ENCODE measurements at places on chromosomes 12 and 14.

DNA sequence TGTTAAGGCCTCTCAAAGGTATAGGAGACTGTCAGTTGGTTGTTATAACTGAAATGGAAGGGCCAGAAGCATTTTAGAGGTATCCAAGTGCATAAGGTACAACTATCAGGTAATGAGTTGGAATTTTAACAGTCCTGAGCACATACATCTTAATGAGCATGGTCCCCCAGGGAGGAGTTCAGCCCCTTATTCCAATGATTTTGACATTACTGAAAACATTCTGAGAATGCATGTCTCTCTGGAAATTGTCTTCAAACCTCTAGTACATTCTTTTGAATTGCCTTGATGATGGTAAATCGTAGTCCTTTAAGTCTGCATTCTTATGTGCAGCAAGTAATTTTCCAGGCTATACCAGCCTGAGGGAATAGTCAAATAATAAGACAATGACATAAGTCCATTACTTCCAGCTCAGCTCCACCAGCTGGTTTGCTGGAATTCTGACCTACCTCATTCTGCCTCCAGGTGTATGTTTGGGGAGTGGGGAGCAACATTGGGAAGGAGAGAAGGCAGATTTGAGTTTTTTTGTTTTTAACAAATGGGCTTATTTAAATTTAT is 239.2 kb downstream of the MSRB3 start:
- no peak for DNase-seq

DNA sequence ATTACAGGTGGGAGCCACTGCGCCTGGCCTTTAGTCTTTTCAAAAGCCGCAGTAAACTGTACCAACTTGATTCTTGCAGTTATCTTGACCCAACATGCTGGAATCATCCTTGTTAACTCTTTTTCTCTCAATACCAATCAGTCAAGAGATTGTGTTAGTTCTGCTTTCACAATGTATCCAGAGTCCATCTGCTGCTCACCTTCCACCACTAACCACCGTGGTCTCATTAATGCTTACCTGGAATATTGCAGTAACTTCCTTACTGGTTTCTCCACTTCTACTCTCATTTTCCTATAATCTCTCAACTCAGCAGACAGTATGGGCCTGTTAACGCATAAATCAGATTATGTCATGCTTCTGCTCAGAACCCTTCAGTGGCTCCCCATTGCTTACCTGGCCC is 62.2 kb downstream of the VEZT start:
- no peak for DNase-seq

GRCh38 chr12:80778005-80778541 is 61.4 kb downstream of the MYF5 start:
- DNase-seq, result no peak

DNA sequence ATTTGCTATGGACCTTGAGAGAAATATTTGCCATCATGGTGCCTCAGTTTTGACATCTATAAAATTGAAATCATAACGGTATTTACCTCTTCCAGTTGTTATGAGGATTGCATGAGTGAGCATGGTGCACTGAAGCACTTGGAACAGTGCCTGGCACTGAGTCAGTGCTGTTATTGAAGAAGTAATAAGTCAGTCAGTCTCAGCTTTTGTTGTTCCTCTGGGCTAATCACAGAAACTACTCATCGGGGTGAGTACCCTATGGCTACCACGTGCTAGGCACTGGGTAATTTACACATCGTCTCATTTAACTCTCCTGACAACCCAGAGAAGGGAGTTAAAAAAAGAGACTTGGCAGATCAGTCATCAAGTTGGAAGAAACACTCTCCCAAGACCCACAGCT is 159.5 kb upstream of the NRXN3 start:
- DNase-seq, result no peak

- no peak for DNase-seq
These were observed 17.9 kb downstream of the FOXN3 start for GRCh38 chr14:89399157-89399556.

GRCh38 chr12:109157986-109158385 is 41.6 kb downstream of the ACACB start:
- DNase-seq, result no peak

- no peak for DNase-seq
These were observed 39.3 kb upstream of the ZNF641 start for GRCh38 chr12:48390026-48390425.

DNA sequence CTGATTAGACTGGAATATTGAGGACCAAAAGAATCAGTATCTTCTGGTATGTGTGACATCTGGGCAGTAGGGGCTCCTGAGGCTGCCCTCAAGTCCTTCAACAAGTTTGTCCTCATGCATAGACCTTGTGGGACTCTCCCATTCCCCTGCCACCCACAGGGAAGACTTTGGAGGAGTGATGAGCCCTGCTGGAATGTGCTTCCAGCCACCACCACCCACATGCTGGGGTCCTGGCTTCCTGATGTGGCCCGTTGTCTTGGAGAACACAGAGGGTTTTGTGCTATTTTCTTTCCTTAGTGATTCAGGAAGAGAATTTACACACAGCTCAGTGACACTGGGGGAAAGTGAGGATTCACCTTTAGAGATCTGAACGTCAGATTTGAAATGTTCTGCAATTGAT is 29.2 kb upstream of the SEL1L start:
- no peak for DNase-seq

GRCh38 chr12:6899837-6900519 is 4.6 kb upstream of the LRRC23 start:
- DNase-seq, result no peak

DNA sequence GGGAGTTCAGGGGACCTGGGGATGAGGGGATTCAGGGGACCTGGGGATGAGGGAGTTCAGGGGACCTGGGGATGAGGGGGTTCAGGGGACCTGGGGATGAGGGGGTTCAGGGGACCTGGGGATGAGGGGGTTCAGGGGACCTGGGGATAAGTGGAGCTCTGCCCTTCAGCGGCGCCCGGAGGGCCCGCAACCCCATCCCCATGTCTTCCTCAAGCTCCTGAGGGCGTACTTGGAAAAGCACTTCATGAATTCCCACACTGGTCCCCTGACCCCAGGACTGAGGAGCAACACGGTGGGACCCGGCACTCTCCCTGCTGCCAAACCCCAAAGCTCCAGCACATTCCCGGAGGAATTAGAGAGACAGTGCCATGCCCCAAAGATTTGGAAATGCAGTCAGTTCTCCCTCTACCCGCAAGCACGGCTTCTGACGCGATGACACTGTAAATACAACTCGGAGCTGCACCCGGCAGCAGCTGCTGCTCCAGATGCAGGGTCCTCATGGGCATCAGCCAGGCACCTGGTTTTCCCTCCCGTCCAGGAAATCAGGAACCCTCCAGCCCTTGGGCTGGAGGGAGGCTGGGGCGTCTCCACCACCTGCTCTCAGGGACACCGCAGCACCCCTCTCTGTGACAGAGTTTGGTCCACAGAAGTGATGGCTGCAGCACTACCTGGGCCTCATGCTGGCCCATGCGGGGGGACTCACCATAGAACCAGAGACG is 32.8 kb upstream of the C14orf180 start:
- no peak for DNase-seq

GRCh38 chr14:34043627-34044372 is 92.9 kb upstream of the EGLN3 start:
- DNase-seq, result no peak

DNA sequence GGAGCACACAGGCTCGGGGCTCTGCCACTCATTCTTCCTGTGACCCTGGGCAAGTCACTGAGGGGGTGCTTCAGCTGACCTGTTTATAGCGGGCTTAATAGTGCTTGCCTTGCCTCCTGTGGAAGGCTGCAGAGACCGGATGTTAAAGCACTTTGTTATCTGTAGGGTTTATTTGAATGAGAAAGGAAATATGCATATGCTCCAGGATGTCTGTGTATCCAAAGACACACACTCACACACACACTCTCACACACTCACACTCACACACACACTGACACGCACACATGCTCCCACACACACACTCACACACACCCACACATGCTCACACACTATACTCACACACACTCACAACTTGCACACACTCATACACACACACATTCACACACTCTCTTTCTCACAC is 56.1 kb upstream of the DDX11 start:
- peak; percentile 22 for DNase-seq

- no peak for DNase-seq
These were observed 44.4 kb upstream of the PRIMA1 start for GRCh38 chr14:93832665-93833064.

- DNase-seq, result peak; percentile 83
These were observed at the start of gene TPH2 for GRCh38 chr12:71938728-71939385. TSS of gene TPH2 (plus strand) at chr12:71938845. CDS start at chr12:71938987, 142 bp downstream.

DNA sequence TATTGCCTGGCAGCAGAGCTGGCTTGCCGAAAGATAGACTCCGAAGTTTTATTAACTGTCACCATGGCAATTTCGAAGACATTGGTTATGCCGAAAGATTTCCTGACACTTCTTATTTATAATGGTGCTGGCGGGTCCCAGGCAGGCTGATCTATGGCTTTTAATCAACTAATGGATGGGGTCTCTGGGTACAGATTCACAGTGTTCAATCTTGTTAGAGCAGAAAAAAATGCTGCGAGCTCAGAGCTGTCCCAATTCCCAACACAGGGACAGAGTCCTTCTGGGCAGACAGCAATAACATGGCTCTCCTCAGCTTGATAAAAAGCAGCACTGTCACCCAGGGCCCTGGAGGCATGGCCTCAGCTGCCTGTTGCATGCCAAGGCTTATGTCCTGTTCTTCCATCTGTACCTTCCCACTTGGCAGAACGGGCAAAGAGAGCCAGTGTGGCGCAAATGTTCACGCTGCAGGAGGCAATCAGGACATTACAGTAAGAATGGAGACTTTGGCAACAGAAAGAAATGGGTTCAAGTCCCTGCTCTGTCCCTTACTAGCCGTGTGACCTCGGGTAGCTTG is 228.2 kb upstream of the PWP1 start:
- DNase-seq, result no peak

- DNase-seq, result no peak
These were observed 18.6 kb upstream of the TEAD4 start for GRCh38 chr12:2940564-2940963.

- no peak for DNase-seq
These were observed 415.5 kb downstream of the PCNX1 start for GRCh38 chr14:71322655-71323250.

- peak; percentile 87 for DNase-seq
These were observed 7.3 kb upstream of the IFI27L2 start for GRCh38 chr14:94136575-94137331.

DNA sequence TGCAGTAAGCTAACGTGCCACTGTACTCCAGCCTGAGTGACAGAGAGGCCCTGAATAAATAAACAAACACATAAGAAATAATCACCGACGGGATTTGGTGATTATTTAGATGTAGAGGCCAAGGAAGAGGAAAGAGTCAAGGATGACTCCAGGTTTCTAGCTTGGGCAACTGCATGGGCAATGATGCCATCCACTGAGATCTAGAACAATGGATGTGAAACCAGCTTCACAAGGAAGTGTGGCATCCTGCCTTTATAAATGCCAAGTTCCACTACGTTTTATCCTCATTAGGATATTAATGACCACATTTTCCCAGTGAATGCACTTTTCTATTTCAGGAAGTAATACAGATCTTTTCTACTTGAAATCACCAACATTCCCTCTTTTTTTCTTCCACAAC is 10.9 kb upstream of the PTGER2 start:
- DNase-seq, result no peak

DNA sequence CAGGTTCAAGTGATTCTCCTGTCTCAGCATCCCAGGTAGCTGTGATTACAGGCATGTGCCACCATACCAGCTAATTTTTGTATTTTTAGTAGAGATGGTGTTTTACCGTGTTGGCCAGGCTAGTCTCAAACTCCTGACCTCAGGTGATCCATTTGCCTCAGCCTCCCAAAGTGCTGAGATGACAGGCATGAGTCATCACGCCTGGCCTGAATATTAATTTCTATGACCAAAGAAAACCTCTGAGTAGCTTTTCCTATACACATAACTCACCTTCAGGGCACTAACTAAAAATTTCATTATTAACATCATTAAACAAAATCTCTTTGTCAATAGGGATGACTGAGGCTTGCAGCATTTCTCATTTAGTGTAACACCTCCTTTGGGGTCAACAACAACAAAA is 259.6 kb upstream of the KRR1 start:
- DNase-seq, result no peak

- no peak for DNase-seq
These were observed 32.0 kb downstream of the JDP2 start for GRCh38 chr14:75459791-75460190.

- no peak for DNase-seq
These were observed 31.3 kb upstream of the PSEN1 start for GRCh38 chr14:73105050-73105449.

DNA sequence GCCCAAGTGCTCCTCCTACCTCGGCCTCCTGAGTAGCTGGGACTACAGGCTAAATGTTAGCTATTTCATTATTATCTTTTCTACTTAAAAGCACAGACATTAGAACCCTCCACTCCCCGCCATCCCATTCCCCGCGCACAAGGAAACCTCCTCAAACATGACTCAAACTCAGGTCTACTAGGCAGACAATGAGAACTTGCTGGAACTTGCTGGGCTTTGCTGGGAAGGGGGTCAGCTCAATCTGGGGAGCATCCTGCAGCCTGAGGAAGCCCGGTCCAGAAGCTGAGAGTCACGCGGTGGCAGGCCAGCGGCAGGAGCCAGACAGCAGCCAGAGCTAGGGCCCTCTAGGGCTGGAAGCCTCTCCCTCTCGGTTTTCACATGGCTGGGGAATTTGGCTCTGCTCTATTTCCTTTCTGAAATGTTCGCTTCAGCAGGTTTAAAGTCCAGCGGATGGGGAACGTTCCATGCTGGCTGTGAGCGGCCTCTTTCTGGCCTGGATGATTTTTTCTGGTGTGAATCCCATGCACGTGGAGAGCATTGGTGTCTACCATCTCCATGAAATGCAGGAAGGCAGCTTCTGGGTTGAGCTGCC is 68.5 kb downstream of the SLC6A12 start:
- DNase-seq, result no peak

DNA sequence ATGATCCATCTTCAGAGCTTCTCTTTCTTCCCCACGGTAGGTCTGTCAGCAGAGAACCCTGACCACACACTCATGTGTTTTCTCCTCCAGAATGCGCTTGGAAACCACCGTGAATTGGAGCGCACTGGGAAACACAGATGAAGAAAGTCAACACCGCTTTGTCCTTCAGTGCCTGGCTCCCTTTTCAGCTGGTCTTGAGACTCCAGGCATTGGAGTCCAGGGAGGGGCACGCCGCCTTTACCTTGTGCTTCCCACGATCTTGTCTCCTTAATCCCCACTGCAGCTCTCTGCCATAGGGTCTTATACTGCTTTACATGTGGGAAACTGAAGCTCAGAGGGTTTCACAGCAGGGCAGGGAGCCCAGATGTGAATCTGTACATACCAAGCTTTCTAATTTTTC is 1.1 kb downstream of the FAM90A1 start:
- no peak for DNase-seq

DNA sequence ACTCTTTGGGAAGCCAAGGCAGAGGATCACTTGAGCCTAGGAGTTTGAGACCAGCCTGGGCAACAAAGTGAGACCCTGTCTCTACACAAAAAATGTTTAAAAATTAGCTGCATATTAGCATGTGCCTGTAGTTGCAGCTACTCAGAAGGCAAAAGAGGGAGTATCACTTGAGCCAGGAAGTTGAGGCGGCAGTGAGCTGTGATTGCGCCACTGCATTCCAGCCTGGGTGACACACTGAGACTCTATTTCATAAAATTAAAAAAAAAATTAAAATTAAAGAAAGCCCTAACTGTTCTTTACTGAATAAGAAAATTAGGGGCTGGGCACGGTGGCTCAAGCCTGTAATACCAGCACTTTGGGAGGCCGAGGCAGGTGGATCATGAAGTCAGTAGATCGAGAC is 27.0 kb downstream of the SENP1 start:
- DNase-seq, result no peak

- DNase-seq, result no peak
These were observed 413 bp upstream of the TUBA1C start for GRCh38 chr12:49264466-49264872.

Measured in right forelimb (tissue), 1 donor.